ENCODE measurements at places on chromosomes 16 and 17. TPM values are rescaled to one million over a fixed set of nuclear protein-coding genes. Genes with fewer than 3 reads are reported as not detected.
A peak's percentile ranks its signal among the peaks of the same experiment; 100 is the strongest.

RIPOR1 gene
- 92.5 TPM for total RNA-seq

CA4 gene
- total RNA-seq, result 2.9 TPM

C16orf92 gene
- total RNA-seq, result not detected

KRT24 gene
- total RNA-seq, result not detected

GRCh38 chr16:64751906-64752305 lies 370.0 kb downstream of the CDH11 start:
- DNase-seq, result no peak

- DNase-seq, result no peak
Measured at GRCh38 chr16:48978501-48978900, 303.1 kb downstream of the CBLN1 start.

GRCh38 chr16:11604783-11605563 lies 18.3 kb upstream of the LITAF start:
- DNase-seq, result peak; percentile 82

GRCh38 chr17:32849879-32850278 lies 27.0 kb downstream of the MYO1D start:
- no peak for DNase-seq

DNA sequence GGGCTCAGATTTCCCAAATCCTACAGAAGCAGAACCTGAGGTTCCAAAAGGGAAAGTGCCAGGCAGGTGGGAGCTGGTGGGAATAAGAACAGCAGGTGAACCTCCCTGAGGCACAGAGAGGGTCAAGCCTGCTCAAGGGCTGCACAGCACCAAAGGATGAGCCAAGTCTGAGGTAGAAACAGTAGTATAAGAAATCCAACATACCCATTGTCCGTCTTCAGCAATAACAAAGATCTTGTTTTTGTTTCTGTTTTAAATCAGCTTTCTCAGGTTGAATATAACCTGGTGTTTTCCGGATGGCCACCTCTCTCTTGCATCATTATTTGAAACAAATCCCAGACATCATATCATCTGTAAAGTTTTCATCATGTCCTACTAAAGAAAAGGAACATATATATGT lies 10.6 kb upstream of the CES3 start:
- DNase-seq, result no peak

DNA sequence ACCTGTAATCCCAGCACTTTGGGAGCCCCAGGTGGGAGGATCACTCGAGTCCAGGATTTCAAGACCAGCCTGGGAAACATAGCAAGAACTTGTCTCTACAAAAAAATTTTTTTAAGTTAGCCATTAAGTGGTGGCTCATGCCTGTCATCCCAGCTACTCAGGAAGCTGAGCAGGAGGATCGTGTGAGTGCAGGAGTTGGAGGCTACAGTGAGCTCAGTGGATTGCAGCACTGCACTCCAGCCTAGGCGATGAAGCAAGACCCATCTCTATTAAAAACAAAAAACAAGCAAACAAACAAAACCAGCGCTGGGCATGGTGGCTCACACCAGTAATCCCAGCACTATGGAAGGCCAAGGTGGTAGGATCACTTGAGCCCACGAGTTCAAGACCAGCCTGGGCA lies 38.0 kb downstream of the HEATR3 start:
- DNase-seq, result no peak

DNA sequence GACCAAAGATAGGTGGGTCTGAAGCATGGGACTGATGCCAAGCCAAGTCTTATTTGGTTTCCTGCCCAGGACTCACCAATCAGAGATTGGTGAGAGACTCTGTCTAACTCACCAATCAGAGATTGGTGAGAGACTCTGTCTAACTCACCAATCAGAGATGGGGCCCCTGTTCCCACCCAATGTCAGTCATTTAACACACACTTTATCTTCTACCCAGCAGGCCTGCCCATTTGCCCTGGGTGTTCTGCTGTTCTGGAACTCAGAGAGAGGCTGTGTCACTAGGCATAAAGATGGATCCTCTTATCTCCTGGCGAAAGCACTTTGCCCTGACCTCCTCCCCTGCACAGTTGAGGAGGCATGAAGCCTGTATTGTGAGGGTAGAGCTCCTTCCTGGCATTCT lies 5.4 kb upstream of the RHOT1 start:
- no peak for DNase-seq

DNA sequence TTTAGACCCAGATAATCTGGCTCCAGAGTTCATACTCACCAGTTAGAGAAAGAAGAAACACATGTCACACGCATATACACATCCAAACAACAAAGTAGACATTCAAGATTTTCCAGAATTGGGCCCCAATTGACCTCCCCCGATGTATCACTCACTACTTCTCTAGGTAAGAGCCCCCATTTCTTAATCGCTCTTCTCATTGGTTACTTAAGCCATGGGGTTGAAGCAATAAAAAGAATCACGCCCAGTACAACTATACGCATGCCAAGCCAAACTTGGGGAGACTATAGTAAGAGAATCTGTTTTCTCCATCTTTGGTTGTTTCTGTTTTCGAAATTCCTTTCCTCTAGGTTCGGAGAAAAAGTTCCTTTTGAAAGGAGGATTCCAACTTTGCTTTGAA lies 565 bp downstream of the DDX52 start:
- no peak for DNase-seq

GRCh38 chr17:6085812-6086211 lies 15.6 kb downstream of the WSCD1 start:
- DNase-seq, result no peak

DNA sequence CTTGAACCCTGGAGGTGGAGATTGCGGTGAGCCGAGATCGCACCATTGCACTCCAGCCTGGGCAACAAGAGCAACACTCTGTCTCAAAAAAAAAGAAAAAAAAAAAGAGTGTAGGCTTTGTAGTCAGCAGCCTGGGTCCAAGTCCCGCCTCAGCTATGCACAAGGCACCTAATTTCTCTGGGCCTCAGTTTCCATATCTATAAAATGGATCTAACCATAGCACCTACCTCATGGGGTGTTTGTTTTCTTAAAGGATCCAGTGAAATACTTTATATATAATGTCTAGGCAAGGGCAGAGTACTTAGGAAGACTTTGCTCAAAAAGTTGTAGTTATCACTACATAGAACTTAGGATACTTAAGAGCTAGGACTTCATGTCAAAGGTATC lies 45.4 kb upstream of the NFAT5 start:
- DNase-seq, result no peak

DNA sequence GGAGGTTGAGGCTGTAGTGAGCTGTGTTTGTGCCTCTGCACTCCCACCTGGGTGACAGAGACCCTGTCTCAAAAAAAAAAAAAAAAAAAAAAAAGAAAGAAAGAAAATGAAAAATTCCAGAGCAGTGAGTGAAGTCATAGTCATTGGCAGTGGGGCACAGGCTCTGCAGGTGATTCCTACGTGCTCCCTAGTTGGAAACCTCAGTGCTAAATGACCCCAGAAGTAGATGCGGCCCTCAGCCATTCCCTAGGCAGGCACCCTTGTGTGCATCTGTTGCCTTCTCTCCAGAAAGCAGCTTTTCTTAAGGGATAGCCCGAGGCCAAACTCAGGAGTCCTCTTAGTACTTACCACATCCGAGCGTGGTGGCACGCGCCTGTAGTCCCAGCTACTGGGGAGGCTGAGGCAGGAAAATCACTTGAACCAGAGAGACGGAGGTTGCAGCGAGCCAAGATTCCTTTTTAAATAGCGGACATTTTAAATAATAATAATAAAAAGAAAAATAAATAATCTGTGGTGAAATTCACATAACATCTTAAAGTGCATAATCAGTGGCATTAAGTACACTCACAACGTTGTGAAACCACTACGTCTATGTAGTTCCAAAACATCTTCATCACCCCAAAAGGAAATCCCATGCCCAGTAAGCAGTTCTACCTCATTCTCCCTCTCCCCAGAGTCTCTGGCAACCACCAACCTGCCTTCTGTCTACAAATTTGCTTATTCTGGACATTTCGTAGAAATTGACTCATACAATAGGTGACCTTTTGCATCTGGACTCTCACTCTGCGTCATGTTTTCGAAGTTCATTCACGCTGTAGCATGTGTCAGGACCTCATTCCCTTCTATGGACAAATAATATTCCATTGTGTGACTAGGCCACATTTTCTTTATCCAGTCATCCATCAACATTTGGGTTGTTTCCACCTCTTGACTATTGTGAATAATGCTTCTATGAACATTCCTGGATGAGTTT lies 12.5 kb upstream of the SPHK1 start:
- DNase-seq, result no peak

- no peak for DNase-seq
Measured at GRCh38 chr16:4017807-4018206, 98.4 kb downstream of the ADCY9 start.

- DNase-seq, result no peak
Measured at GRCh38 chr16:82583422-82583821, 43.3 kb upstream of the CDH13 start.

DNA sequence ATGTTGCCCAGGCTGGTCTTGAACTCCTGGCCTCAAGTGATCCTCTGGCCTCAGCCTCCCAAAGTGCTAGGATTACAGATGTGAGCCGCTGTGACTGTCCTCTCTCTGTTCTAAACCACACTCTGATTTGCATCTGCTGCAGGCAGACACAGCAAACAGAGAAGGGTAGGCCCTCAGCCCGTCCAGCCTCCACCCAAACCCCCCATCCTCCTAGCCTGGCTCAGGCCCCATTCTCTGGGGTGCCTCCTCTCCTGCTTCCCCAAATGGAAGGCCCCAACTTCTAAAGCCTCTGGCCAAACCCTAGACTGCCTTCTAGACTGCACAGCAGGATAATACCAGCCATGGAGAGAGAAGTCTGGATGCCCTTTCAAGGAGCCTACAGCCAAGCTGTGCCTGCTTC lies 4.1 kb upstream of the GFAP start:
- peak; percentile 56 for DNase-seq

GRCh38 chr17:59074494-59074893 lies 32.2 kb downstream of the TRIM37 start:
- DNase-seq, result no peak

DNA sequence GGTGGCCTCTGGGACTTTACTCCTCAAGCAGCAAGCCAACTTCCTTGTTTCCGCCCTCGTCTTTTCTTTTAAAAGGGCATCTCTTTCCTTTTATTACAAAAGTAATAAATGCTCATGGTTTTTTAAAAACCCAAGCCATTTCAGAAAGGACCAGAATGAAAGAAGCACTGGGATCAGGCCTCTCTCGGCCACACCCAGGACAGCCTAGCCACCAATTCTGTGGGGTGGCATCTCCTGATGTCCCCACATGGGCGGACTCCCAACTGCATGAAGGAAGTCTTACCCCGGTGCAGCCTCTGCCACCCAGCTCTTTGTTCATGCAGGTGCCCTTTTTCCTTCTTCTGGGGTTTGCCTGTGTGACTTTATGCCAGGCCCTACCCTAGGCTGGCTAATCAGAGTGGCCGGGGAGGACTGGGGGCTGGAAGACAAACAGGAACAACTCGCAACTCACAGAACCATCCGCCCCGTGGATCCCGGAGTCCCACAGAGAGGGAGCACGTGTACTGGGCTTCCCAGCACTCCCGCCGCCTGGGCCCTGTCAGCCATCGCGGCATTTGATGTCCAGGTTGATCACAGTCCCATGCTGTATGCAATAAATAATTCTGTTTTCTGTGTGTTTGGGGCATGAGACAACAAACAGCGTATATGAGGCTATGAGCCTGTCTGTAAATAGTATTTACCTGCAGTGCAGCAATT lies 2.6 kb upstream of the RASD1 start:
- peak; percentile 81 for DNase-seq
